ENCODE measurements at places on chromosomes 1 and 21.

DNA sequence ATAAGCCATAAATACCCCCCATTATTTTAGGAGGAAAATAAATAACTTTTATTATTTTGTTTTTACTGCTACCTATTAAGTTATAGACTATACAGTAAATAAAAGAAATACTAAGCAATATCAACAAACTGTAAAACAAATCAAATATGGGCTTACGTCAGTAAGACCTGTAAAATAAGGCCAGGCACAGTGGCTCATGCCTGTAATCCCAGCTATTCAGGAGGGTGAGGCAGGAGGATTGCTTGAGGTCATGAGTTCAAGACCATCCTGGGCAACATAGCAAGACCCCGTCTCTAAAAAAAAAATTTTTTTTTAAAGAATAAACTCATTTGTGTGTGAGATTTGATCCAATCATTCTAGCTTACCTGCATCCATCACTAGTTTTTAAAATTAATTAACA is 17.8 kb downstream of the EGLN1 start:
- DNase-seq = no peak

DNA sequence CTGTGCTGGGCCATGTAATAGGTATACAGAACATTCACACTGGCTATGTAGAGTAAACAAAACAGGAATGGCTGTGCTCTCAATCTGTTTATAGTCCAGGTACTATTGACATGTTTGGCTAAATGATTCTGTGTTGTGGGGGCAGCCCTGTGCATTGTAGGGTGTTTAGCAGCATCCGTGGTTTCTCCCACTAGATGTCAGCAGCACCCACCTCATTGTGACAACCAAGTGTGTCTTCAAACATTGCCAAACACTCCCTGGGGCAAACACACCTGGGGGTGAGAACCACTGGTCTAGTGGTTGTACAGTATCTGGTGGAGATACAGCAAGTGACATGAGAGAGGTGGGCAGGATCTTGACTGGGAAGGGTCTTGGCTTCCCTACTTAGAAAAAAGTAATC is 80.4 kb upstream of the SPATA6 start:
- DNase-seq = no peak

DNA sequence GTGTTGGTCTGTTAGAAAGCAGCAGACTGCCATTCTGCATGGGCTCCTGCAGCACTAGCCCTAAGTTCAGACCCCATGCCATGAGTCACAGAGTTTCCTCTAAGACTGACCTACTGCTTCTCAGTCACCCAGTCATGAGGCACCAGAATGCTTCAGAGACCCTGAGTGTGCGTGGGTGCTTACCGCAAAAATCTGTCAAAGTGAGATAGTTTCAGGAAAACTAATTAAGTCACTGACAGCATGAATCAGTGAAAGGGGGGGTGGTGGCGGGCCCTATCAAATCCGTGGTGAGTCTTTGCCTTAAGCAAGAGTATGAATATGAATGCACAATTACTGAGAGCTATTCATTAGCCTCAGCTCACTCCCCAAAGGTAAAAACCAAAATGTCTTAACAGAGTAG is 98.1 kb downstream of the KCTD3 start:
- no peak for DNase-seq

GRCh38 chr1:111707906-111708305 is 31.3 kb downstream of the INKA2 start:
- DNase-seq = no peak

GRCh38 chr1:79304131-79304530 is 297.6 kb upstream of the ADGRL4 start:
- DNase-seq = no peak

DNA sequence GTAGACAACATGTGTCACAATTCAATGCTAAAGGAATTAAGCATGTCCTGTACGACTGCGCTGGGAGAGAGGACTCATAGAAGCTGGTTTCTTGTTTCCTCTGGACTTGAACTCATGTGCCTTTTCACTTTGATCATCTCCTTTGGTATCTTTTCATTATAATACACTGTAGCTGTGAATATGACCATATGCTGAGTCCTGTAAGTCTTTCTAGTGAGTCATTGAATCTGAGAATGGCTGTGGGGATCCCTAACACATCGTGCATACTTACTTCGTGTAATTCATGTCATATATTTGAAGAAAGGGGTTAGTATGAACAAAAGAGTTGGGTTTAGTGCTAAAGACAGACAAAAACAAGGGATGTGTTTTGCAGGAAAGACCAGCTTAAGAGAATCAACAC is 148.1 kb upstream of the RUNX1 start:
- DNase-seq = no peak

- no peak for DNase-seq
These were observed 6.2 kb downstream of the FAM131C start for GRCh38 chr1:16067127-16067768.

GRCh38 chr1:177923441-177923840 is 46.4 kb downstream of the SEC16B start:
- no peak for DNase-seq

GRCh38 chr1:56125316-56125715 is 454.0 kb downstream of the PLPP3 start:
- no peak for DNase-seq

Measured in LNCaP clone FGC (cell line).